ENCODE measurements at places on chromosomes 12 and 14.

GRCh38 chr12:34204830-34205285, 182.6 kb downstream of the ALG10 start:
- DNase-seq, result no peak

- no peak for DNase-seq
Observed at GRCh38 chr14:105899071-105899641, 372.8 kb downstream of the TMEM121 start.

- no peak for DNase-seq
Observed at GRCh38 chr12:9961901-9962300, 9.3 kb upstream of the CLEC12A start.

DNA sequence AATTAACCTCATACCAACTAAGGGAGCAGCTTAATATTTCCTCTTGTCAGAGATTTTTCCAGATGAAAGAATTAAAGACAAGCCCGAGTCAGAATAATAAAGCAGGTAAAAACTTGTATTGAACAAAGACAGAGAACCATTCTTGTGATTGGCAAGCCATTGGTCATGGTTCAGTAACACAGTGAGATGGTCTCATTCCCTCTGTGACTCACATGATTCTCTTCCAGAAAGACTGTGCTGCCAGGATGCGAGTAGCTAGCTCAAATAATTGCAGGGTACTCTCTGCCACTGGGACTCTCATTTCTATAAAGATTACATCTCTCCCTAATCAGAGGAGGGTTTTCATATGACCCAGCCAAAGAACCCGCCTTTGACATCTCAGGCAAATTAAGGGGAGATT, 179.4 kb downstream of the PHLDA1 start:
- DNase-seq, result no peak

- no peak for DNase-seq
Observed at GRCh38 chr12:104944252-104944651, 13.8 kb downstream of the SLC41A2 start.
